ENCODE measurements at places on chromosomes 7 and 10.

DNA sequence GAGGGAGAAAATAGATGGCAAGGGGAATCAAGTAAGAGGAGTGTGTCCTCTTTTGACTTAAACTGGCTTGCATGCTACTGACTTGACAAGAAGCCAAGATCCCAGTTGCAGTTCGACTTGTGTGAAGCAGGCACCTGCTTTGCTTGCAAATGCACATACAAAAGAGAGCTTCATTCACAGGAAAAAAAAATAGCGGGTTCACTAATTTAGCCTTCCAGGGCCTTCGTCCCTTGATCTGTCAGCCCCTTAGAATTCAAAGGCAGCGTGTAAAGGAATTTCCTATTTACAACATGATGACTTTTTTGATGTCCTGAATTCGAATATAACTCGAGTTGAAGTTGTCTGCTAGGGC, 192.1 kb downstream of the CELF2 start:
- peaks cover 60% of the 10 kb centered on the region for H3K4me1 ChIP-seq
- no peaks in the 10 kb centered on the region for H3K27me3 ChIP-seq
- peaks cover 75% of the 10 kb centered on the region for H3K36me3 ChIP-seq
- DNase-seq: no peak
- peak overlapping the region; percentile 15 for H3K4me3 ChIP-seq

DNA sequence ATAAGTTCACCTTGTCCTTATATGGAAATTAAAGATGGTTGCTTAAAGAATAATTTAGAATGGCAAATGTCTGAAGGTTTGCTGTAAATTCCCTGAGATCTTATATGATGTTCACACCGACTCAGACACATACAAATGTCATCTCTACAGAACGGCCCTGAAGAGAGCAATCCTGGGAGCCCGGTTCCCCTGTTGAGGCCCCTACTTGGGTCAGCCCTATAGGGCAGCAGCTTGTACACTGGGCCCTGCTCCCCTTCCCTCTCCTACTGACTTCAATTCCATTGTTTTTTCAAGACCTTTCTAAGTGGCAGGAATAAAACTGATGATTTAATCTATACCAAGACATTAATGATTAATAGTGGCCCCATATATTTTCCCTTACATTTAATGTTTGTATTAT, 813.3 kb upstream of the C7orf33 start:
- DNase-seq: no peak
- H3K4me1 ChIP-seq: no peaks in the 10 kb centered on the region
- no peaks in the 10 kb centered on the region for H3K36me3 ChIP-seq
- H3K27ac ChIP-seq: no peak overlapping the region
- no peak overlapping the region for H3K4me3 ChIP-seq
- H3K27me3 ChIP-seq: no peaks in the 10 kb centered on the region

DNA sequence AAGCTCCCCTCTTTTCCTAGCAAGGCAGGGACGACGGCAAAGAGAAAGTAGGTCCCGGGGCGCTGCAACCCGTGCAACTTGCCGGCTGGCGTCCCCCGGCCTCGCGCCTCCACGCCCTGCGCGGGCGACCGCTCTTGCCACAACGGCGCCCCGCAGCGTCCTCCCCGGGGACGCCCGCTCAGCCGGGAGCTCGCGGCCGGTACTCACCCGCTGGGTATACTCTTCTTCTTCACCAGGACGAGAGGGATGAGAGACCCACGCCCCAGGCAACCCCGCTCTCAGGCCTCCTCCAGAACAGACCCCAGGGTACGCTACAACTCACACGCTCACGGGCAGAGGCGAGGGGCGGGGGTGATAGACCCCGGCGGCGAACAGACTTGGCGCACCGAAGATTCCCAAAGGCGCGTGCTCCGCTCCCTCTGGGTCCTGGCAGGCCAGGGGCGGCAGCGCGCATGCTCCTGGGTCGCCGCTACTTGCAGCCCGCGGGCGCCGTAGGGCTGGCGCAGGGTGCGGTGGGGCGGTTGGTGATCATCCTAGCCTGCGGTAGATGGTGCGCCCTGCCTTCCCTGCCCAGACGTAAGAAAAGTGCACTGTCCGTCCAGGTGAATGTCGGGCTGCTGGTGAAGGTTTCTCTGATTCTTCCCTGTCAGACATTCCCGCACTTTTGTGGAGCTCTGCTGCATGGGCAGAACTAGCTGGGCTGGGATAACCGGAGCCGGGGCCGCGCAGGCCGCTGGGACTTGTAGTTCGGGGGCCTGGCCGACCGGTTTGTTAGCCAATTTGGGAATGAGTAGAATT, at the start of gene CC2D2B:
Gene CC2D2B, plus strand, starts transcription at position 520 of the 798 bp plus-strand sequence. CDS start 3,349 bp downstream, outside the sequence.
- H3K27me3 ChIP-seq: no peaks in the 10 kb centered on the region
- peak within 1 kb of the TSS; percentile 75 for H3K27ac ChIP-seq
- no peaks in the 10 kb centered on the region for H3K4me1 ChIP-seq
- H3K4me3 ChIP-seq: peak within 1 kb of the TSS; percentile 80

- H3K4me3 ChIP-seq: no peak overlapping the region
- H3K4me1 ChIP-seq: no peaks in the 10 kb centered on the region
- peaks cover 43% of the 10 kb centered on the region for H3K36me3 ChIP-seq
- no peaks in the 10 kb centered on the region for H3K27me3 ChIP-seq
These were observed 8.2 kb downstream of the BMS1 start for GRCh38 chr10:42790835-42791234.

GRCh38 chr7:151518105-151518946, 1.4 kb downstream of the RHEB start:
- no peaks in the 10 kb centered on the region for H3K36me3 ChIP-seq
- H3K4me3 ChIP-seq: peak overlapping the region; percentile 89

DNA sequence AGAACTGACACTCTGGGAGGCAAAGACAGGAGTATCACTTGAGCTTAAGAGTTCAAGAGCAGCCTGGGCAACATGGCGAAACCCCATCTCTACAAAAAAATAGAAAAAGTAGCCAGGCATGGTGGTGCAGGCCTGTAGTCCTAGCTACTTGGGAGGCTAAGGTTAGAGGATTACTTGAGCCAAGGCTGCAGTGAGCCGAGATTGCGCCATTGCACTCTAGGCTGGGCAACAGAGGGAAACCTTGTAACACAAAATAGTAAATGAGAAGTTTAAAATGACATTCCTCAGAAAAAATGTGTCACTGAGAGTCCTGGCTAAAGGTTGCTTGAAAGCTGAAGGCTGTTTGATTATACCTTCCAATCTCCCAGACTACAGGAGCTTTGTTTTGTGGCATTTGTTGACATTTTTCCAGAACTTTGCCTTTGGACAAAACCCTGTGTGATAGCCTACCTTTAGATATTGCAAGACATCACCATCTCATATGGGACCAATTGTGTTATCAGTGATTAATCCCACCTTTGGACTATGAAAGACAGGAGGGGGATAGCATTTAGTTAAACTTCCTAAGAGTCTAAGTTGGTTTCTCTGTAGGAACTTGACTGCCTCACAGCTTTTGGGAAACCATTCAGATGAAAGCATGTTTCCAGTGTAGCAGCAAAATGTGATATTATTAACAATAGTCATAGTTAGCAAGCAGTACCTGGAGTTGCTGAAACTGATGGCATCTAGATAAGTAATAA, 5.3 kb downstream of the TNKS2 start:
- H3K4me1 ChIP-seq: peaks cover 4% of the 10 kb centered on the region
- H3K27ac ChIP-seq: no peak overlapping the region
- peaks cover 28% of the 10 kb centered on the region for H3K36me3 ChIP-seq

Data from thymus (tissue), 14 donors.